ENCODE measurements at places on chromosomes 2 and 18.

- peaks cover 14% of the 10 kb centered on the region for H3K27me3 ChIP-seq
- H3K4me3 ChIP-seq, result no peak overlapping the region
- H3K27ac ChIP-seq, result no peak overlapping the region
- H3K4me1 ChIP-seq, result no peaks in the 10 kb centered on the region
- no peak for DNase-seq
- no peaks in the 10 kb centered on the region for H3K36me3 ChIP-seq
These were observed 8.4 kb upstream of the GPC1 start for GRCh38 chr2:240426845-240427721.

DNA sequence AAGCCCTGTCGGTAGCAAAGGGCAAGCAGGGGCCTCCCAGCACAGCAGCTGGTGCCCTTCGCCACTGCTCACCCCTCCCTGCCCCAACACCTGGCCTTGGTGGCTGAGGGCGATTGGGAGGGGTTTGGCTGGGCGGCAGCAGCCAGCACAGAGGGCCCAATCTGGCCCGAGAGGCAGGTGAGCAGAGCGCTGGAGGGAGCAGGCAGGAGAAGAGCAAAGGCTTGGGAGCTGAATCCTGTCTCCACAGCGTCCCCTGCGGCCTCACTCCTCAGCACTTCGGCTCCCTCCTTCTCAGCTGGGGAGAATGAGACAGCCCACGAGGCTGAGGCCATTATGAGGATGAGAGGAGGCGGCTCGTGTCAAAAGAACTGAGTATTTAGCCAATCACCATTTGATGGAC lies 74.9 kb upstream of the TAF1B start:
- peaks cover 30% of the 10 kb centered on the region for H3K27me3 ChIP-seq
- DNase-seq, result no peak
- no peak overlapping the region for H3K27ac ChIP-seq

DNA sequence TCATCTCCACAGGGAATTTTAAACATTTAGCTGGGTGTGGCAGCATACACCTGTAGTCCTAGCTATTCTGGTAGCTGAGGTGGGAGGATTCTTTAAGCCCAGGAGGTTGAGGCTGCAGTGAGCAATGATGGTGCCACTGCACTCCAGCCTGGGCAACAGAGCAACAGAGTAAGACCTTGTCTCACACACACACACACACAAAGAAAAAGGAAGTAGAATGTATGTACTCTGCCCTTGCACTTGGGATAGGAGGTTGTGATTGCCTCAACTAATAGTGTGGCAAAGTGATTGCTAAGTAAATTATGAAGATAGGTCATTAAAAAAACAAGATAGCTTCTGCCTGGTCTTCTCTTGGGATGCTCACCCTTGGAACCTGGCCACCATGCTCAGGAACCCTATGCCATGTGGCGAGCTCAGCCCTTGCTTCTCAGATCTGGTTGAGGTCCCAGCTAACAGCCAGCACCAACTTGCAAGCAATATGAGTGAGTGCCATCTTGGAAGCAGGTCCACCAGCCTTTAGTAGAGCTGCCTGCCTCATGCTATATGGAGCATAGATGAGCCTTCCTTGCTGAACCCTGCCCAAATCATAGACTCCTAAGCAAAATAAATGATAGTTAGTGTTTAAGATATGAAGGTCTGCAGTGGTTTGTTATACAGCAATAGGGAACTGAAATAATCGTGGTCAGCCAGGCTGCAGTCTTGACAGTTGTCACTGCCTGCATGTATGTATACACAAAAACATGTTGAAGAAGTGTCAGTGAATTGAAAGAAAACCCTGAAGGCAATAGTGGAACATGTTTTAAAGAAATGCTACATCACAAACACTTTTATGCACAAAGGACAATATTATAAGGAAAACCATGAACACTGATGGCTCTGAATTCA lies 30.1 kb upstream of the PNO1 start:
- H3K27me3 ChIP-seq, result no peaks in the 10 kb centered on the region
- H3K4me1 ChIP-seq, result peaks cover 27% of the 10 kb centered on the region
- H3K36me3 ChIP-seq, result peaks cover 10% of the 10 kb centered on the region

- H3K4me1 ChIP-seq, result no peaks in the 10 kb centered on the region
- H3K27ac ChIP-seq, result no peak overlapping the region
- H3K27me3 ChIP-seq, result peaks cover 18% of the 10 kb centered on the region
These were observed 96.8 kb downstream of the TGFA start for GRCh38 chr2:70456585-70457495.

GRCh38 chr18:76371301-76372203 lies 123.5 kb downstream of the ZNF516 start:
- H3K36me3 ChIP-seq, result peaks cover 16% of the 10 kb centered on the region
- no peaks in the 10 kb centered on the region for H3K27me3 ChIP-seq
- peaks cover 24% of the 10 kb centered on the region for H3K4me1 ChIP-seq
- no peak overlapping the region for H3K27ac ChIP-seq
- DNase-seq, result no peak

DNA sequence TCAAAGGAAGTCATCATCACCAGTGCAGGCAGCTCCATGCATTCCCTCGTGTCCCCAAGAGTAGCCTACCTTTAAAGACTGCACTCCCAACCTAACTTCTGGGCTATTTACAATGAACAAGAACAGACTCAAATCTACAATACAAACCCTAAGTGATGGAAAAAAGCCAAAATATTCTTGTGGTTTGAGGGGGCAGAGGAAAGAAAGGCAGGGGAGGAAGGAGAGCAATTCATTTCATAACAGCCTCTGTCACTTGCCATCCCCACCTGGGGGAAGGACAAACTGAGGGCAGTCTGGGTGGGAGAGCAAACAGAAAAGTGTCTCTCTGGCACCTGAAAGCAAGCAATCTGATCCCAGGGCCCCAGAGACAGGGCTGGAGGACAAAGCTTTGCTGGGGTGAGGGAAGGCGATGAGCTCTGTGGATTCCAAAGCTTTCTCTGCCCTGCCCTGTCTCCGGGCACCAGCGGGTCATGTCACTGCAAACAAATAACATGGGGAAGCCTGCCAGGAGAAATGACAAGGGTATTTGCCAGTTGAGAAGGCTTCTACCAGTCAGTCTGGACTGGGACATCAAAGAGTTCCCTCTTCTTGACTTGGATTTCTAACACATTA lies 528.0 kb upstream of the TNP1 start:
- DNase-seq, result no peak
- peaks cover 4% of the 10 kb centered on the region for H3K36me3 ChIP-seq
- H3K27me3 ChIP-seq, result no peaks in the 10 kb centered on the region
- H3K4me1 ChIP-seq, result no peaks in the 10 kb centered on the region

GRCh38 chr2:2048461-2048860 lies 282.6 kb downstream of the MYT1L start:
- no peaks in the 10 kb centered on the region for H3K4me1 ChIP-seq
- H3K27me3 ChIP-seq, result no peaks in the 10 kb centered on the region
- H3K36me3 ChIP-seq, result no peaks in the 10 kb centered on the region
- no peak overlapping the region for H3K4me3 ChIP-seq

DNA sequence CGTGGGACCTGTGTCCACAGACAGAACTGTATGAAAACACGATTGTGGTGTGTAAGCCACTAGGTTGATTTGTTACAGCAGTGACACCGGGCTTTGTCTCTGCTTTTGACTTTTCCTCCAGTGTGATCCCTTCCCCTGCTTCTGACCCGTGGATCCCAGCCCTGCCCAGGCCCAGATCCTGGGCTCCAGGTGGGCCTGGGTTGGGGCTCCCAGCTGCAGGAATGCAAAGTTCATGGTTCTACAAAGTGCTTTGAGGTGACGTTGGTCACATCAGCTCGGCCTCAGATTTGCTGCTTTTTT lies 26.8 kb downstream of the HPCAL1 start:
- H3K27me3 ChIP-seq, result no peaks in the 10 kb centered on the region
- peaks cover 92% of the 10 kb centered on the region for H3K4me1 ChIP-seq
- H3K27ac ChIP-seq, result peak overlapping the region; percentile 97
- peak overlapping the region; percentile 92 for H3K4me3 ChIP-seq
- H3K36me3 ChIP-seq, result no peaks in the 10 kb centered on the region

GRCh38 chr2:230840301-230840700 lies 24.4 kb upstream of the ITM2C start:
- no peaks in the 10 kb centered on the region for H3K4me1 ChIP-seq
- H3K27ac ChIP-seq, result no peak overlapping the region
- H3K36me3 ChIP-seq, result peaks cover 8% of the 10 kb centered on the region
- no peak overlapping the region for H3K4me3 ChIP-seq
- DNase-seq, result no peak
- peaks cover 27% of the 10 kb centered on the region for H3K27me3 ChIP-seq

- no peak overlapping the region for H3K4me3 ChIP-seq
- H3K27ac ChIP-seq, result no peak overlapping the region
- no peak for DNase-seq
- H3K36me3 ChIP-seq, result no peaks in the 10 kb centered on the region
These were observed 15.3 kb downstream of the BUB1 start for GRCh38 chr2:110662560-110662959.

GRCh38 chr2:231133365-231134099 lies 8.7 kb upstream of the HTR2B start:
- no peak overlapping the region for H3K4me3 ChIP-seq
- H3K27me3 ChIP-seq, result no peaks in the 10 kb centered on the region
- no peaks in the 10 kb centered on the region for H3K36me3 ChIP-seq
- peaks cover 21% of the 10 kb centered on the region for H3K4me1 ChIP-seq
- DNase-seq, result no peak

DNA sequence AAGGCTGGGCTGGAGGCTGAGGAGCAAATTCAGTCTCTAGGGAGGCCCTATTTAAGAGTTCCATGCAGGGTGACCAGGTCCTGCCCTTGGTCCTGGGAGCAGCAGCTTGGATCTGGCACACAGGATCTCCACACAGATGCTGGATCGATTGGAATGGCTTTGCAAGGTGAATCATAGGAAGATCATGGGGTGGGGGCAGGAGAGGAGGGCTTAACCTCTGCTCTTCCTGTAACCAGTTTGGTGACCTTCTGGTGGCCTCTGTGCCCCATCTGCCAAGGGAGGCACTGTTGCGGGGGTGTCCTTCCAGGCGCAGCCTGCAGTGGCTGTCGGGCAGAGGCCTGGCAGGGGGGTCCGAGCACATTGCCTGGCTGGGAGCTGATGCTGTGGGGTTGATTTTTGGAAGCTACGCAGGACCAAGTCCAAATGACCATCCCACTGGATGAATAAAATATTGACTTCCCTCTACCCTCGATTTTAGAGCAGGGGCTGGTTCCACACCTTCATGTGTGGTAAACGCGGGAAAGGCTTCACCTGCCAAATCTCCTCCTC lies 79.7 kb downstream of the EDAR start:
- H3K27ac ChIP-seq, result no peak overlapping the region
- no peaks in the 10 kb centered on the region for H3K4me1 ChIP-seq
- H3K4me3 ChIP-seq, result no peak overlapping the region
- no peak for DNase-seq
- H3K27me3 ChIP-seq, result no peaks in the 10 kb centered on the region

- H3K36me3 ChIP-seq, result no peaks in the 10 kb centered on the region
- H3K27ac ChIP-seq, result no peak overlapping the region
- no peak for DNase-seq
- H3K27me3 ChIP-seq, result no peaks in the 10 kb centered on the region
These were observed 125.8 kb upstream of the CDH19 start for GRCh38 chr18:66729442-66730239.

DNA sequence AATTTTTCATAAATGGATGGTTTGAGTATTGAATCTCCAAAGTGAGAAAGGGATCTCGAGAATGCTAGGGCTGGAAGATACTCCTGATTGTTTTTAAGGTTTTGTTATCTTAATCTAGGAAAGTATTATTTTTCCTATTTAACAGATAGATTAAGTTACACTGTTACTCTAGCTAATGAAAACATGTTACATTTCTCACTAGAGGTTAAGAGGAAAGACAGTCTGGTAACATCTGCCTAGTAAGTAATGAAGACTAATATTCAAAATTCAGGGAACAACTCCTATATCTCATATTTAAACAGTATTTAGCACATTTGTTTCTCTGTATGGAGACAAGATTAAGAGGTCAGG lies 2.0 kb downstream of the GALNT3 start:
- H3K36me3 ChIP-seq, result peaks cover 3% of the 10 kb centered on the region
- peaks cover 51% of the 10 kb centered on the region for H3K4me1 ChIP-seq
- no peaks in the 10 kb centered on the region for H3K27me3 ChIP-seq
- DNase-seq, result no peak
- H3K27ac ChIP-seq, result no peak overlapping the region

DNA sequence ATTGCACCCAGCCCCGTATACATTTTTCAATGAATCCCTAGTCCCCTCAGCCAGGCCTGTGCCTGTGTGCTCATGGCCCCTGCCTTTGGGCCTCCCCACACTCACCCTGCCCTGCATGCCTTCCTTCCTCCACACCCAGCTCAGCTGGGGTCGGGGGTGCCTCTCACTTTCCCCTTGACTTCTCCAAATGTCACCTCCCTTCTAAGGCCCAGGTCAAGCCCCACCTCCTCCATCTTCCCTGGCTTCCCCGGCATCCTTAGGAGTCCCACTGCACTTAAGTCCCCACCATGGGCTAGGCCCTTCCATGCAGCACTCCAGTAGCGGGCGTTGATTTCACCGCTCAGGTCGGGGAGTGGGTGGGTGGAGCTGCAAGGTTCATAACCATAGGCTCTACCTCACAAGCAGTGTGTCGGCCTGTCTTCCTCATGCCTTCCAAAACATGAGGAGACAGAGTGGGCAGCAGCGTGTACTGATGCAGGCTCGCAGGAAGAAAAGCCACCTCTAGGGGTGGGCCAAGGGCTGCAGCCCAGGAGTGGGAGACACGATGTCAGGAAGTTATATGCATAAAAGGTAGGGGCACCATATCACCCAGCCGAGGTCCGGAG lies 47.7 kb downstream of the DNMT3A start:
- peak overlapping the region; percentile 92 for H3K27ac ChIP-seq
- H3K4me3 ChIP-seq, result peak overlapping the region; percentile 26
- H3K27me3 ChIP-seq, result no peaks in the 10 kb centered on the region
- H3K36me3 ChIP-seq, result no peaks in the 10 kb centered on the region
- H3K4me1 ChIP-seq, result peaks cover 42% of the 10 kb centered on the region

DNA sequence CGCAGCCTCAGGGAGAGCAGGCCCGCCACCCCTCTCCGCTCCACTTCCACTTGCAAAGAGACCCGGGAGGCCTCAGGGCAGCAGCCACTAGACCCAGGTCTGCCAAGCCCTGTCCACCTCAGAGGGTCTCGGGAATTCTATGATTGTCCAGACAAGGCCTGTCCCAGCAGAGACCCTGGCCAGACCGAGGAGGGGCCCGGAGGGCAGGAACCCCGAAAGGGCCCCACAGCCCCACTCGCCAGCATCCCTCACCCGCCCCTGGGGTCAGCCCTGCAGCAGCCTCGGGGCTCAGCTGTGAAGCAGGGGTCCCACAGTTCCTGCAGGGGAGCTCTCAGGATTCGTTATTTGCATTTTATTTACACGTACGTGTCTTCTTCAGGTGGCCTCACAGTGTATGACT lies 269.5 kb downstream of the EIPR1 start:
- no peak overlapping the region for H3K4me3 ChIP-seq
- DNase-seq, result no peak
- H3K36me3 ChIP-seq, result no peaks in the 10 kb centered on the region
- H3K27ac ChIP-seq, result peak overlapping the region; percentile 63
- no peaks in the 10 kb centered on the region for H3K27me3 ChIP-seq
- peaks cover 5% of the 10 kb centered on the region for H3K4me1 ChIP-seq
